ENCODE measurements at places on chromosomes 2 and 18. TPM values are rescaled to one million over a fixed set of nuclear protein-coding genes. Genes with fewer than 3 reads are reported as not detected.

GRCh38 chr2:159030674-159031380 lies 62.4 kb downstream of the TANC1 start:
- no peak for DNase-seq

DNA sequence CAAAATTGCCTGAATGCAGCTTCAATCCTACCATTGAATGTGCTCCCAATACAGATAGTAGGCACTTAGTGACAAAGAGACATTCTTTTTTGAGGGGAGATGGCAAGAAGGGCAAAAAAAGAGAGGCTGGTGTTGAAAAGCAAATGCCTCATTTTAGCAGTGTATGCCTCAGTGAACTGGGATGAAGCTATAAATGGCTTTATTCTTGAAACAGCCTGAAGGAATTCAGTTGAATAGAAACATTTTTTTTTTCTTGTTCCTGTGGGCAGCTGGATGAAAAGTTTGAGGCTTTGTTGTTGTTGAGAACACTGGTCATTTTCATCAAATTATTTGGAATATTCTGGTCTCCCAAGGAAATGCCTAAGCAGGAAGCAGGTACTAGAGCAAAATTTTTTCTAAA lies 228.9 kb downstream of the RNF144A start:
- DNase-seq, result no peak

GRCh38 chr2:216717907-216718615 lies 22.7 kb upstream of the IGFBP5 start:
- DNase-seq, result no peak

GRCh38 chr2:104876606-104877570 lies 23.0 kb downstream of the POU3F3 start:
- no peak for DNase-seq

DNA sequence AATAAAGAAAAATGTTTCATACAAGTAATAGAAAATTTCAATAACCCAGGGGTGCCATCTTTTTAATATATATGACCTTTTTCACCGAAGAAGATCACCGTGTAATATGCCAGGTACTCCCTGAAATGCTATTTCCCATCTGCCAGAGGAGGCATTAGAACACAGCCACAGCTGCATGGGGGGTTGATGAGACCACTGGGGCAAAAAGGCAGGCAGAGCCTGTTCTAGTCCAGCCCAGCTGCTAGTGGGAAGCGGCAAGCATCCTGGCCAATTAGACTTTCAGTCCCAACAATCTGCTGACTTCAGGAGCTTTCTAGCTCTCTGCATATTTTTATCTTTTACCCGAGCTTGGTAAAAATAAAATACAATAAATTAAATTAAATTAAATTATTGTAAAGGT lies 362.6 kb downstream of the RIT2 start:
- no peak for DNase-seq

GRCh38 chr2:6723865-6724604 lies 141.7 kb downstream of the CMPK2 start:
- DNase-seq, result no peak

DNA sequence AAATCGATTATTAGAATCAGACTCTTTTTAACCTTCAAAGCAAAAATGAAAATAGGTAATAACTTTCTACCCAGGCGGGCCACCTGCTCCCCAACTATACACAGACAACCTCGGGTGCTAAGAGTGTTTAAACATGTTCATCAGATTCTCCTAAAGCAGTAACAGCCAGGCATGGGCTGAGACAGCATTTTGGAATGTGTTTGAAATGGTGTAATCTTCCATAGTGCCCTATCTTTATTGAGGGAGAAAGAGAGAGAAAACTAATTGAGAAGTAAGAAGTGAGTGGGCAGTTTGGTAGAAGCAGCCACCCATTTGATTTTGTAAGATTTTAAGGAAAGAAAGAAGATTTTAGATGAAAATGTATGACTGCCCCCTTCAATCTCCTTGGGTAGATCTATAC lies 196.1 kb upstream of the CTAGE1 start:
- no peak for DNase-seq

The UGT1A6 gene
- not detected for total RNA-seq

- DNase-seq, result no peak
Measured at GRCh38 chr18:45998244-45998643, 31.1 kb upstream of the EPG5 start.

- no peak for DNase-seq
Measured at GRCh38 chr18:54673936-54674335, 82.9 kb downstream of the DYNAP start.

All from dorsolateral prefrontal cortex (tissue), 122 donors.